ENCODE measurements at places on chromosomes 6 and 20. TPM values are rescaled to one million over a fixed set of nuclear protein-coding genes. Genes with fewer than 3 reads are reported as not detected.
A peak's percentile ranks its signal among the peaks of the same experiment; 100 is the strongest.

DNA sequence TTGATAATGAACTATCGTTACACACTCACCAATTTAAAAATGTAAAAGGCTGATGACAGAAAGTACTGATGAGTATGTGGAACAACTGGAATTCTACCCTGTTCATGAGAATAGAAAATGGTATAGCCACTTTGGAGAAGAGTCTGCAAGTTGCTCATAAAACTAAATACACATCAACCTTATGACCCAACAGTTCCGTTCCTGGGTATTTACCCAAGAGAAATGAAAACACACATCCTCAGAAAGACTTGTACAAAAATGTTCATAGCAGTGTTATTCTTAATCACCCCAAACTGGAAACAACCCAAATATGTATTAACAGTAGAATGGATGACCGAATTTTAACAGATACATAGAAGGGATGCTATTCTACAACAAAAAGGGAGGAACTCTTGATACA lies 145.7 kb upstream of the LRFN2 start:
- no peak for DNase-seq

DNA sequence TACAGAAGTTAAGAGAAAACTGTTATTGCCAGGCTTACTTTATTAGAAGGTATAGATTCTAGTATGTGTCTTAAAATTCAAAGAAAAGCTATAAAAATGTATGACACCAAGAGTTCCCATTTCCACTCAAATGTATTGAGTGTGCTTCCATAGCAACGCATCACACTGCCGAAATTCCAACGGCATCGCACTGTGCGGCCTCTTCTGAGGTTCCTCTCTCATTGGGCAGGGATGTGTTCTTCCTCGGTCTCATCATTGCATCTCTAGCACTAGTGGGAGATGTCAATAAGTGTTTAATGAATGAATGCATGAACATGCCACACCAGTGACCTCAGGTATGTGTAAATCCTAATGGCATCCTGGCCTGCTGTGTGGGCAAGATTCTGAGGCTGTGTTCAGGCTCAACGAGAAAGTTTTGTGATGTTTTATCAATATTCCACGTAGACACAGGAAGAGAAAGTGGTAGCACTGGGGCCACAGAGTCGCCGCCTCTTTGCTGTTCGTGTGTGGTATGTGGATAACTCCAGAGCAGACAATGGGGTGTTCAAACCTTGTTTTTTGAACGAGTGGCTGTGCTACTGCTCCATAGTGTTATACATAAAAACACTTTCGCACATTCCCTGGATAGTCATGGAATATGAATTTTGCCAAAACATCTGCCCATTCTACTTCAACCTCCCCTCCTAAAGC lies 171.6 kb downstream of the ADGB start:
- DNase-seq, result no peak

DNA sequence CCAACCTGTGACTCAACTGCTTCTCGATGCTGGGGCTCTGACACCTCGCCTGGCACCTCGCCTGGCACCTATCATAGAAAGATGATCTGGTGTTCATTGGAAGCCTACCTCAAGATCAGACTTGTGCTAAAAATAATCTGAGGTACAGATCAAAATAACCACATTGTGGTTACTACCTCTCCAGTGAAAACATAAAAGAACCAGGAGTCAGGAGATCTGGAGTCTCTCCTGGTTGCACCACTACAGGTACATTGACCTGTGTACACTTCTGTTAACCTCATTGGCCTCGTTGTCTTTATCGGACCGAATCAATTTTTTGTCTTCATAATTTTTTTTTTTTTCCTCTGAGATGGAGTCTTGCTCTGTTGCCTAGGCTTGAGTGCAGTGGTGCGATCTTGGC lies 695.9 kb downstream of the HDGFL1 start:
- no peak for DNase-seq

DNA sequence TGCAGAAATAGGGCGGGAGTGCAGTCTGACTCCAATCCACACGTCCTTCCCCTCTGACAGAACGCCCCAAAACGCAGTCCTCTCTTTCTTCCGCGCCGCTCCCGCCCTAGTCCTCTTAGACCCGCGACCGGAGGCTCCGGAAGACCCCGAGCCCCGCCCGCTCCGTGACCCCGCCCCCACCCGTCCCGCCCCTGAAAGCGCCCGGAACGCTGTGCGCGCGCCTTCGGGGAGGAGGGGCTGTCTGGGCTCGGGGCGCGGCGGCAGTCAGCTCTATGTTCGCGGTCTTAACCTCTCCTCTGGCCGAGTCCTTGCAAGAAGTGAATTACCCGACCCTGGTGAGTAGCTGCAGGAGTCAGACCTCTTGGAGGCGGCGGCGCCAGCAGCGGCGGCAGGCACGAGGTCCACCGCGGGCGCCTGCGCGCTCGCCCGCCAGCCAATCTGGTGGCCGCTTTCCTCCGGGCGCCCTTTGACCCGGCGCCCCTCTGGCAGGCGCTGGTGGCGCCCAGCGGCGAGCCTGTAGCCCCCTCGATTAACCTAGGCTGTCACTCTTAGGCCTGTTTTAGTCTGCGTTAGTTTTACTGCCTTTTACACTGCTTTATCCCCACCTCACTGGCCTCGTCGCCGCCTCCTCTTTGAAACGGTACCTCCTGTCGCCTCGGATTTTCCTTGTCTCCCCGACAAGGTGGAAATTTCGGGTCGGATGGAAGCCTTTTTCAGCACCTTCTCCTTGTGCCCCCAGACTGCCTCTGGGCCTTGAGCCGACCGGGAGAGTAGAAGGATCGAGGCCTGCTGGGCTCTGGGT lies at the start of gene MANEA:
Gene MANEA (plus strand): TSS at position 232 of the 802 bp plus-strand sequence. CDS start 8,905 bp downstream, outside the sequence.
- DNase-seq, result peak; percentile 75

- no peak for DNase-seq
Measured at GRCh38 chr6:34596798-34597197, 40.7 kb upstream of the SPDEF start.

DNA sequence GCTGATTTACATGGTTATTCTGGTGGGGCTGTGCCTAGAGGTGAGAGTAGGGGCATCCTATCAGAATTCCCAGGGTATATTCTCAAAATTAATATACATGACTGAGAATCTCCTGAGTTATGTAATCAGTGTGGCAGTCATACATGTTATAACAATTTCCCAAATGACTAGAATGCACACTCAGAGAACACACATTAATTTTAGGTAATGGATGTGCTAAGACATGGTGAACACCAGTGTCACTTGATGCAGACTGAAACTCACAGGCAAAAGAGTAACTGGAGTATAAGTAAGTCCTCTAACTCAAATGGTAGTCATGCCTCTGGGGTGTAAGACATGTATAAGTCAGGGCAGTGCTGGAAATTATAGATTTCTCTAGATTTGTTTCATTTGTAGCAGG lies 1198.4 kb upstream of the CITED2 start:
- peak; percentile 13 for DNase-seq

DNA sequence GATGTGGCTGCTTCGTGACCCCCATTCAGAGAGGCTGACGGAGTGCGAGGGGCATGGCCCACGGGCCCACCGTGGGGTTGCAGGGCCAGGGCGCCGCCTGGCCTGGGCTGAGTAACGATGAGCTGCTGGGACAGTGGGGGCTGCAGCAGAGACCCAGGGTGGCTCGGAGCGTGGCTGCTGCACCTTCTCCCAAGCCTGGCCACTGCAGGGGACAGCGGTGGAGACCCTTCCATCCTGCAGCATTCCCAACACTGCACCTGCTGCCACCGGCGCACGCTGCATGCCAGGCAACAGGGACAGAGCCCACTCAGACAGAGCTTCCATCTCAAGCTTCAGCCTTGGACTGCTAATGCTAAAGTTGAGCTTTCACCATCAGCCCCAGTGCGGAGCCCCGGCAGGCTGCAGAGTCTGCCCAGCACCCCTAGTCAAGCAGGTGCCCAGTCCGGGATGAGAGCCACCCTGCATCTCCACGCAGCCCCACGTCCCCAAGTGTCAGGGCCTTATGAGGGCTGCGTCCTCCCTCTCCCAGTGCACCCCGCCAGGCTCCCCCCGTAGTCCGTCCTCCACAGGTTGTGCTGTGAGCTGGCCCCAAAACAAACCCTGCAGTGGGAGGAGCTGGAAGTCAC lies 89.4 kb upstream of the AFDN start:
- no peak for DNase-seq

DNA sequence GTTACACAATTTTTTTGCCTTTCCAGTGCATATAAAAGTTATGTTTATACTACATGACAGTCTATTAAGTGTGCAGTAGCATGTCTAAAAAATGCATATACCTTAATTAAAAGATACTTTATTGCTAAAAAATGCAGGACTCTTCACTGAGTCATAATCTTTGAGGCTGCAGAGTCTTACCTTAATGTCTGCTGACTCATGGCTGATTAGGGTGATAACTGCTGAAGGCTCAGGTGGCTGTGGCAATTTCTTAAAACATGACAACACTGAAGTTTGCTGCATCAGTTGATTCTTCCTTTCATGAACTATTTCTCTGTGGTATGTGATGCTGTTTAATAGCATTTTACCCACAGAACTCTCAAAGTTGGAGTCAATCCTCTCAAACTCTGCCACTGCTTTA lies 19.1 kb downstream of the ZSCAN23 start:
- DNase-seq, result peak; percentile 39

FAM83B gene
- not detected for total RNA-seq

SCRT2 gene
- not detected for total RNA-seq

STX11 gene
- 0.88 TPM for total RNA-seq

MOG gene
- not detected for total RNA-seq

CASS4 gene
- not detected for total RNA-seq

All from A172 (cell line).